ENCODE measurements at places on chromosomes 16 and 17.

- peak; percentile 35 for DNase-seq
These were observed 13.7 kb downstream of the HOXB4 start for GRCh38 chr17:48564188-48565021.

GRCh38 chr16:50671644-50672260 lies 9.4 kb downstream of the SNX20 start:
- peak; percentile 8 for DNase-seq

DNA sequence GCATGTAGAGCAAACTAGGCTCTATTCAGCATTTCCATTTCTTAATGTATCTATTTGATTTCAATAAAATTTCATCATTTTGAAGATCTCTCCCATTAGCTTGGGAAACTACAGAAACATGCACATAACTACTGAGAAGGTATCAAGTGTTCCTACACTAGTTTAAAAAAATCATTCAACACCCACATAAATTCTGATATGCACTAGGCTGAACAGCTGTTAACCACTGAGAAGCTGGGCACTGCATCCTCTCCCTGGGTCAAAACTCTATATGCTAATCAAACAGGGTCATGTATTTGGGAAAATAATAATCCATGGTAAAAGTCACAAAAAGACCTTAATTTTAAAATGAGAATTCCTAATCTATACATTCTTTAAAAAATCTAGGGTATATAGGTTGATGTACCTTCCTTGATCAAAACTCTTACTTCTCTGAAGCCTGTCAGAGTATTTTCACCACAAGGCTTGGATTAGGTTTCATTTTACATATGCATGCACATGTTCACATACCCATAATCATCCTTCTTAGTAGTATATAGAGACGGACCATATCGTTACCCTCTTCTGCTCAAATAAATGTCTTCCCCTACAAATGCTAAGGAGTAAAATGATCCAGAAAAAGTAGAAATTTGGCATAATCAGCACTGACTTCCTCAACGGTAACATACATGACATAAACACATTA lies 57.2 kb downstream of the KANSL1 start:
- no peak for DNase-seq

GRCh38 chr16:89194340-89195311 lies 5.7 kb downstream of the SLC22A31 start:
- no peak for DNase-seq

DNA sequence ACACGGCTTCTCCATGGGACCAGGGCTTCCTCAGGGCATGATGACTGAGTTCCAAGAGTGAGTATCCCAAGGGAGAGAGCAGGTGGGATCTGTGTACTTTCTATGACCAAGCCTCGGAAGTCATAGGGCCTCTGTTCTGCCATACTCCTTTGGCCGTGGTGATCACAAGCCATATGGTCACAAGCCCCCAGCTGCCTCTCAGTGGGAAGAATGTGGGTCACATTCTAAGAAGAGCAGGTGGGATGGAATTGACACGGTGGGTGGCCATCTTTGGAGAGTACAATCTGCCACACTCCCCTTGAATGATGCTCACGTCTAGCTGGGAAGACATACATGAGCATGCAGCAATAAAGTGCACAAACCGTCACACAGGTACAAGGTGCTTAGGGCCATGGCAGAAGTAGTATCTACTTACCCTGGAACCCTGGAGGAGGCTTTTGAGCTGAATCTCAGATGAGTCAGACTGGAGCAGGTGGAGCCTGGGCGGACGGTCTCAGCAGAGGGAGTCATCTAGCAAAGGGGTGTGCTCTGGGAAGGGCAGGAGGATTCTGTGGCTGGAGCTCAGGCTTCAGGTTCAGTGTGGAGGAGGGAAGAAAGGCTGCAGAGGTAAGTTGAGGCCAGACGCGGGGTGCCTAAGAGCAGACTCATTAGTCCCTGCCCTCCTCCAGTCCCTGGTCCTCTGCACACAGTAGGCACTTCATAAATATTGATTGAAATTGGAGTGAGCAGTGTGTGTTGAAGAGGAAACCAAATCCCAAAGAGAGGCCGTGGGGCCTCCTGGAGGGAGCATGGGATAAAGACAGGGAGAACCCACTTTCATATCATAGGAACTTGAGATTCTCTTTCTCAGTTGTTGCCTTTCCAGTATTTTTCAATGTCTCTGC lies 26.6 kb downstream of the GOSR2 start:
- no peak for DNase-seq

DNA sequence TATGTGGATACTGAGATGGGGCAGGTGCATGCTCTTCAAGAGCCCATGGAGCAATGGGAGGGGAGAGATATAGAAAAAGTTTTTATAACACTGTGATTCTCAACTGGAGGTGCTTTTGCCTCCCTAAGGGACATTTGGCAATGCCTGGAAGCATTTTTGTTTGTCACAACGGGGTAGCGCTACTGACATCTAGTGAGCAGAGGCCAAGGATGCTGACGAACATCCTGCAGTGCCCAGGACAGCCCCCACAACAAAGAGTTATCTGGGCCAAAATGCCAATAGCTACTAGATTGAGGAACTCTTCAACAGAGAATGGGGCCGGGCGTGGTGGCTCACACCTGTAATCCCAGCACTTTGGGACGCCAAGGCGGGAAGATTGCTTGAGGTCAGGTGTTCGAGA lies 67.2 kb upstream of the CLEC3A start:
- DNase-seq = no peak

DNA sequence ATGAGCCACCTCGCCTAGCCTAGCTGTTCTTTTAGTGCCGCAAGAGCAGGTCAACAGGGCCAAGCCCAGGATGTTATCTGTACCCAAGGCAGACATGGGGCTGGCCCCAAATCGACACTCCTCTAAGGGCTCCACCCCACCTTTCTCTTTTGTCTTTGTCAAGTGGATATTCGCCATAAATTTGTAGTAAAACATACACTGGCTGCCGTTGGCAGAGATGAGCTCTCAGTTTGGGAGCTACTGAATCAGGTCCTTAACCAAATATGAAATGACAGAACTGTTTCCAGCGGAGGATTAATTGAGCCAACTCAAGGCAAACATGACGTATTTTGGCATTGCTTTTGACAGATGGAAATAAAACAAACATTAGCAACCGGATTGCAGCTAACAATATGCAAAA lies 556.9 kb upstream of the CDH5 start:
- DNase-seq = peak; percentile 27

GRCh38 chr17:45836047-45837044 lies 8.3 kb upstream of the SPPL2C start:
- DNase-seq = no peak

DNA sequence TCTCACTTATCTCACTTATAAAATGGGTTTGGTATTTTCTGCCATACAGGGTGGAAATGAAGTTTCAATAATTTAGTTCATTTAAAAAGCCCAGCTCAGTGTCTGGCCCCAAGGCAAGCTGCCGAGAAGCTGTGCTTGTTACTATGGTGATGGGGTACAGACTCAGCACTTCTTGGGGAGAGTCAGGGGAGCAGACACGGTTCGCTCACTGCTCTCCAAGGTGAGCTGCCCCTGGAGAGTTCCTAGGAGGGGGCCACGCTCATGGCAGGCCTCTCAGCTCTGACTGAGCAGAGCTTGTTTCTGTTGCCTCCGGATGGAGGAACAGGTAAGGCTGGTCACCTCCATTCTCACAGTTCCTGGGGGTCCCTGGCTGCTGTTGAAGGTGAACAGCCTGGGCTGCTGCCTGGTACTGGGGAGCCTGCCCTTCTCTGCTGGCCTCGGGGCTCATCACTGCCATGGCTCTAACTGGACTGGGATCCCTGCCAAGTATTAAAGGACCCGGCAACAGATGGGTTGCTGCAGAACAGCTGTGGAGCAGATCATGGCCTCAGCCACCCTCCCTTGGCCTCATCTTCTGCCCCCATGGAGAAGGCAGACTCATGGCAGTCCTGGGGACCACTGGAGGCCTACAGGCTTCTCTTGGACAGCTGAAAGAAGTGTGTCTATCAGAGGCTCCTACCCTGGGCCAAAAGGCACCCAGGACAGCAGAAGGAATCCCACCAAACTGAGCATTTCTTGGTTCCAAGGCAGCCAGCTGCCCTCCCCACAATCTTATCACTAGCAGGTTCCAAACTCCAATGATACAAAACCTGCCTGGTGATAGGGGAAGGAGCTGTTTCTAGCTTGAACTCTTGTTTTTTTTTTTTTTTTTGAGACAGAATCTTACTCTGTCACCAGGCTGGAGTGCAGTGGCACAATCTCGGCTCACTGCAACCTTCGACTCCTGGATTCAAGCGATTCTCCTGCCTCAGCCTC lies 25.9 kb upstream of the SPATA32 start:
- DNase-seq = peak; percentile 23

- no peak for DNase-seq
These were observed 263.9 kb upstream of the TBX2 start for GRCh38 chr17:61135782-61136181.

GRCh38 chr16:85077576-85078125 lies 34.6 kb downstream of the CIBAR2 start:
- DNase-seq = no peak

DNA sequence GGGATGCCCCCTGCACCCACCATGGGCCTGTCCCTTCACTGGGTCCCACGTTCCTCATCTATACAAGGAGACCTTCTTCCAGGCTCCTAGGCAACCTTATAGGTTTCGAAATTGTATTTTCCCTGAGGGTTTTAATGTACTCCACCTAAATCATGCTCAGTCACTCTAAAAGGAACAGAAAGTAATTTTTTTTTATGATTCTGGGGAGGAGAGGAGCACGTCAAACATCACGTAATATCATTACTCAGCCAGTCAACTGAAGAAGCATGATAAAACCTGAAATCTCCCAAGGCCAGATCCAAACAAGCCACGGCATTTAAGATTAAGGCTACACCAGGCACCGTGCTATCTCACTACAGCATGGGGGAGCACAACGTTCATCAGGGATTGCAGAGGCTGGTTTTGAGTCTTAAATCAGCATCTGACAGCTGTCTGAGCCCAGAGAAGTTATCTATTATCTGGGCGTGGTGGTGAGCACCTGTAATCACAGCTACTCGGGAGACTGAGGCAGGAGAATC lies 3.9 kb upstream of the TMEM114 start:
- DNase-seq = no peak

- no peak for DNase-seq
These were observed 16.5 kb upstream of the SPNS3 start for GRCh38 chr17:4417129-4417667.

- no peak for DNase-seq
These were observed 13.1 kb downstream of the CPSF4L start for GRCh38 chr17:73248532-73248931.
